ENCODE measurements at places on chromosomes 13 and 19.

DNA sequence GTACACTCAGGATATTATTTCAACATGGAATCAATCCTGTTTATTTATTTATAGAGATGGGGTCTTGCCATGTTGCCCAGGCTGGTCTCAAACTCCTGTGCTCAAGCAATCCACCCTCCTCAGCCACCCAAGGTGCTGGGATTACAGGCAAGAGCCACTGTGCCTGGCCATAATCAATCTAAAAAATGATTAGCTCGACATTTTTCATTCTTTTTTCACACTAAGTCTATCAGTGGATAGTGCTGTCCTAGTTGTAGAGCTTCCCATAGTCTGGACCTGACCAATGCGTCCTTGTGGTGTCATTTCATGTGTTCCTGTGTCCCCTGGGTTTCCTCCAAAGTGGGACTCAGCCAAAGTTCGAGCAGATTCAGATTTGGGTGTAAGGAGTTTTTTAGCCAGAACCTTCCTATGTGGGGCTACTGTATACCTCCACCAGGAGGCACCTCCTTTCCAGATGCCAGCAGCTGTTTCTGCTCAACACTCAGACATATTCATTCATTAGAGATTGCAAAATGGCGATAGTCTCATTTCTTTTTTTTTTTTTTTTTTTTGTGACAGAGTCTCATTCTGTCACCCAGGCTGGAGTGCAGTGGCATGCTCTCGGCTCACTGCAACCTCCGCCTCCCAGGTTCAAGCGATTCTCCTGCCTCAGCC lies 61.1 kb downstream of the MAP4K1 start:
- DNase-seq = no peak

DNA sequence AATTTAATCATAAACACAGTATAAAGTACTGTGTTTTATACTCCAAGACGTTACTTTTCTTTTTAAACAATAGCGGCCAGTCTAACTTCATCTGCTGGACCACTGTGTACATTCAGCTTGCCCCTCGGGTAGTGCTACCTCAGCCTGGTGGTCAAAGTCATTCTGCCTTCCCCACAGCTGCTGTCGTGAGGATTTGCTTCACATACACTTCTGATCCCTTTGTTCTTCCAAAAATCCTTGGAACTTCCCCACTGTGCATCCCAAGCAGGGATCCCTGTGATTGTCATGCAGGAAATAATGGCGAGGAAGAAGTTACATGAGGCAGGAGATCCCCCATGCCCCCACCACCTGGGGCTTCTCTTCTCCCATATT lies 234.9 kb upstream of the STARD13 start:
- no peak for DNase-seq

DNA sequence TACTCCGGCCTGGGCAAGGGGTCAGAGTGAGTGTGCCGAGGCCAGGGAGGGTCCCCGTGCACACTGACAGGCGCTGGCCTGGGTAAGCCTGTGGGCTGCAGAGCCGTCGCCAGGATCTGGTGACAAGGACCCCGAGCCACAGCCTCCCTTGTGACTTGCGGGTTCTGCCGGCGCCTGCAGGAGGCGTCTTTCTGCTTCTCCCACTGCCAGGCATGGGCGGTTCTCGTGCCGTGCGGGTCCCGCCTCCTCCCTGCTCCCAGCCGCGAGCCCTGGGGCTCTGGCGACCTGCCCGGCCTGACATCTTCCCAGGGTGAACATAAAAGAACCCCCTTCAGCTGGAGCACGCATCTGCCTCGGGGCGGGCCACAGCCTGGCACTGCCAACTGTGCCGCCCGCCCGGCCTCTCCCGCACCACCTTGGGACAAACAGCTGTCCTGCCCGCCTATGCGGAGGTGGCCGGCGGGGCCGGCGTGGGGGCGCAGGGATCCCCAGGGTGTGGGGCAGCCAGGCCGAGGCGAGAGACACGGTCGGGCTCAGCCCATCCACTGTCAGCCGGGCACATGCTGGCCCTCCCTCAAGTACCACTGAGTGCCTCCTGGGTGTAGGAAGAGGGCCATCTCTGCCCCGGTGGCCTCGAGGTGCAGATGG lies 1.5 kb upstream of the HCN2 start:
- DNase-seq = no peak

DNA sequence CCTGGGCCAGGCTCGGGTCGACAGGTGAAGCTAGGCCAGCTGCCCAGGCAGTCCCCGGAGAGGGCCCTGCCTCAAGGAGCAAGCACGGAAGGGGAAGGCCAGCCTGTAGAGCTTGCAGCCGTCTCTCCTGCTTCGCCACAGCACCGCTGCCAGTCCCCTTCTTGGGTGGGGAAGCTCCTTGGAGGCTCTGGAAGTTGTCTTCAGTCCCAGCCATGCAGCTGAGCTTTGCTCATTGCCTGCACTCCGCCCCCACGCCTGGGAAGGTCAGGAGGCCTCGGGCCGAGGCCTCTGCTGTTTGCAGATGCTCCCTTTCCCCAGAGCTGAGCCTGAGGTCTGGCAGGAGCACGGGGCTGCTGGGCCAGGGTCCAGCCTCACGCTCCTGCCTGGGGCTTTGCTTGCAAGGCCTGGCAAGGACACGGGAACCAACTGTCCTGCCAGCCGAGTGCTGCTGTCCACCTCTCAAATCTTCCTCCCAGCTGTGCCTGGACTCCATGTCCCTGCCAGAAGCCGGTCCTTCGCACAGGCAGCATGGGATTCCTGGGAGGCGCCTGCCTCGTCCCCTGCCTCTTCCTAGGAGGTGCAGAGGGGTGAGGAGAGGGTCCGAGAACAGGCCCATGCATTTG lies 13.3 kb downstream of the PLEKHF1 start:
- no peak for DNase-seq

DNA sequence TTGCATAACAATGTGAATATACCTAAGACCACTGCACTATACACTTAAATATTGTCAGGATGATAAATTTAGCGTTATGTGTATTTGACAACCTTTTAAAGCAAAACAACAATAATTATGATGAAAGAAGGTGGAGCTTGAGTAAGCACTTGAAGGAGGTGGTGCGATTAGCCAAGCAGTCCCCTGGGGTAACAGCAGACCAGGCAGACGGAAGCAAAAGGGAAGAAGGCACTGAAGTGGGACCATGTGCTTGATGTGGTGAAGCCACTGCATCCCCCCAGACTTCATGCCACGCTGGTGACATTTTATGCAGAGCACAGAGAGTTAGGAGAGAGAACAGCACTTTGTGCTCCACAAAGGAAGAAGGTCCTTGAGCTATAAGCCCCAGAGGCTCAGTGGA lies 58.3 kb upstream of the ZNF507 start:
- DNase-seq = no peak

GRCh38 chr13:64347664-64348063 lies 2882.5 kb downstream of the PCDH9 start:
- DNase-seq = no peak

DNA sequence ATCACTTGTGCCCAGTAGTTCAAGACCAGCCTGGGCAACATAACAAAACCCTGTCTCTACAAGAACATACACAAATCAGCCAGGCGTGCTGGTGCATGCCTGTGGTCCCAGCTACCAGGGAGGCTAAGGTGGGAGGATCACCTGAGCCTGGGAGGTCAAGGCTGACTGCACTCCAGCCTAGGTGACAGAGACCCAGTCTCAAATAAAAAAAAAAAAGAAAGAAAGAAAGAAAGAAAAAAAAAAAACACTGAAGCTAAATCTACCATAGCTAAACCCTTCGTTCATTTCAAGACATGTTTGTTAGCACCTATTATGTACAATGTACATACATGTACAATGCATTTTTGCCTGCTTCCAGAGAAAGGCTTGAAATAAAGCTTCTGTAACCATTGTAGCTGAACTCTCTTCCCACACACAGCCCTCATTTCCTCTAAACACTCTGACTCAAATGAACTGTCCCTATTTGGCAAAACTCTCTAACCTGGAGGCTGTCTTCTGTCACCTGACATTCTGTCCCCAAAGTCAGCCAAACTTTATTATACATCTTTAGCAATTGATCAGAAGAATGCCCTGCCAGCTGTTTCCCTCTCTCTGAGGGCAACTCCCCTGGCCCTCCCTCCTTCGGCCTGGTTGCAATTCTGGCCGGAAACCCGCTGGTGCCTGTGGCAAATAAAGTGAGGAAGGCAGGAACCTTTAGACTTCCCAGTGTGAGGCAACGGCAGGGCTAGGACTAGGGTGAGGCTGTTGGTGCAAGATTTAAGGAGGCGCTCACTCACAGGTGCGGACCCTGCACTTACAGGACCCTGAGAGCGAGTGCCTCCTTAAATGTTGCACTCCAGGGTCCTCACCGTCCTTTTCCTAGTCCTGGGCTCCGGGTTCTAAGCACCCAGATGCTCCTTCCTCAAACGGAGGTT lies 1.8 kb downstream of the ETHE1 start:
- no peak for DNase-seq

GRCh38 chr13:30051531-30052060 lies 201.2 kb upstream of the UBL3 start:
- no peak for DNase-seq

- no peak for DNase-seq
Observed at GRCh38 chr13:95546919-95547318, 5.6 kb upstream of the CLDN10 start.

- DNase-seq = no peak
Observed at GRCh38 chr19:2212861-2213711, 23.0 kb downstream of the PLEKHJ1 start.

- DNase-seq = no peak
Observed at GRCh38 chr13:25112695-25113255, 16.8 kb downstream of the PABPC3 start.
